GDM1 (cell line): ENCODE measurements at places on chromosomes 7 and 10.

GRCh38 chr10:119296703-119297102 is 89.3 kb downstream of the GRK5 start:
- no peak for DNase-seq

DNA sequence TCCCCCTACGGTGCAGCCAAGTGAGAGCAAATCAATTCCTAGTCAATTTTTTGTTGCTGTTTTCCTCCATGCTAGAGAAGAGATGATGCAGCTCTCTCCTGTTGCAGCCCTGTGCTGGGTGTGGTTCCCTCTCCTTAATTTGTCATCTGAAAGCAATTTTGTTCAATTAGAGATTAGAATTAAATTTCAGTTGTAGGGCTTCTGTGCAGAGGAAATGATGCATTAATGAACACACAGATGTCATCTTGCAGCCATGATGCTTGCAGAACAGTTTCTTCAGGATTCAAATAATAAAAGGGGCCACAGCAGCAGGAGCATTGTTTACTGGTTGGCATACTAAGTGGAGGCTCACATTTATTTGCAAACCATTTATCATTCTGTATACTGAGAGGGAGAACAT is 266.0 kb downstream of the AUTS2 start:
- DNase-seq = no peak

DNA sequence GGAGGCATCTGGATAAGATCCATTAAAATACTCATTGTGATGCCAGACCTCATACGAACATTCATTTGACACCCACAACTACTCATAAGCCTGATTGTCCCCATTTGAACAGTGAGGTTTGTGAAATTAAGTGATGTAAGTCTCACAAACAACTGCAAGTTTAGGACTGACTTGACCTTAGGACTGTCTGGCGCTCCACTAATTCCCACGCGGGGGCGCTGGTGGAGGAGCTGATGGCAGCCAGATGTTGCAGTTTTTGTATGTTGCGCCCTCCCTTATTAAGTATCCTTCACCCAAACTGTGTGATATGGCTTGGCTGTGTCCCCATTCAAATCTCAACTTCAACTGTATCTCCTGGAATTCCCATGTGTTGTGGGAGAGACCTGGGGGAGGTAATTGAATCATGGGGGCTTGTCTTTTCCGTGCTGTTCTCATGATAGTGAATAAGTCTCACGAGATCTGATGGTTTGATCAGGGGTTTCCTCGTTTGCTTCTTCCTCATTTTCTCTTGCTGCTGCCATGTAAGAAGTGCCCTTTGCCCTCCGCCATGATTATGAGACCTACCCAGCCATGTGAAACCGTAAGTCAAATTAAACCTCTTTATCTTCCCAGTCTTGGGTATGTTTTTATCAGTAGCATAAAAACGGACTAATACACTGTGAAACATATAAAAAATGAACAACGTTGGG is 20.3 kb upstream of the TIAL1 start:
- DNase-seq = no peak

- no peak for DNase-seq
These were observed 75.5 kb downstream of the CDK14 start for GRCh38 chr7:90671571-90671970.

GRCh38 chr7:76089865-76090475 is 42.1 kb downstream of the MDH2 start:
- DNase-seq = no peak

- DNase-seq = no peak
These were observed 24.4 kb downstream of the MTURN start for GRCh38 chr7:30159163-30159562.

DNA sequence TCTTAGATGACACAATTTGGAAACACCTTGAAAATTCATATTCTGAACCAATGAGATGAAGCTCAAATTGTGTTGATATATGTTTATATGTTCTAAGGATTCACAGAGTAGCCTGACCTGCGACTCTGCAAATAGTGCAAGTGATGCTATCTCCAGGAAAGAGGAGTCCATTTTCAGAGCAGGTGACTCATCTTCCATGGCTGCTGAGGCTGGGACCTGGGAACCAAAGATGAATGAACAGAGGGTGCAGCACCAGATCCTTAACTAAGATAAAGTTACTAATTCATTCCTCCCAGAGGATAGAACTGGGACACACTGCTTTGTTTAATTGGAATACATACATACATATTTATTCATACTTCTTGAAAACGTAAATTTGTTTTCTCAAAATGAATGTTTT is 240.6 kb upstream of the SEMA3C start:
- no peak for DNase-seq

DNA sequence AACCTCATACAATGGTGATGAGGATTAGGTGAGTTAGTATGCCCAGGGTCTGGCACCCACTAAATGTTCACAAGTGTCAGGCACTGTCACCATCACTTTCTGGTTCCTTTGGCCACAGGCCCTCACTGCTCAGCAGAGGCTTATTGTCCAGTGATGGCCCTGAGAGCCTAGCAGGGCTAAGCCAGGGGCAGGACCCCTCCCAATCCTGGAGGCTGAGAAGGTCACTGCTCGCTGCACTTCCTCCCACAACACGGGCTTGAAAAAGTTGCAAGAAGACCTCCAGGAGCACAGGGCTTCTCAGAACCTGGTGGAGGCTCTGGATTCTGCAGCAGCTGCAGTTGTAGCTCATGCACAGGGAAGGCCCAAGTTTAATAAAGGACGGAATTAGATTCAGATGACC is 48.1 kb downstream of the DRGX start:
- no peak for DNase-seq

DNA sequence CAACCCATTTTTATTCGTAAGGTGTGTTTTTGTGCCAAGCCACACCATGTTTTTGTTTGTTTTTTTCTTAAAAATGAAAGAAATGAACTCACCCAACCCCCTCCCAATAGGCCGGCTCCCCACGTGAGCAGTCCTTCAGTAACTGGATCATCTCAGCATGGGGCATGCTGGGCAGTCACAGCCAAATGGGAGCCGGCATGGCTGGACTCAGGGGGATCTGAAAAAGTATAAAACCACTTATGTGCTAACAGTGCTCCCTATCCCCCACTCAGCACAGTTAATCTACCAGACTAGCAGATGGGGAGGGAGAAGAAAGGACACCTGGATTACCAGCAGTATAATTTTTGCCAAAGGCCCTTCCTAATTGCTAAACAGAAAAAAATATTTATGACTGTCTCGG is 39.3 kb downstream of the BAZ1B start:
- DNase-seq = no peak

GRCh38 chr10:89203237-89203636 is 3.9 kb downstream of the CH25H start:
- DNase-seq = no peak

DNA sequence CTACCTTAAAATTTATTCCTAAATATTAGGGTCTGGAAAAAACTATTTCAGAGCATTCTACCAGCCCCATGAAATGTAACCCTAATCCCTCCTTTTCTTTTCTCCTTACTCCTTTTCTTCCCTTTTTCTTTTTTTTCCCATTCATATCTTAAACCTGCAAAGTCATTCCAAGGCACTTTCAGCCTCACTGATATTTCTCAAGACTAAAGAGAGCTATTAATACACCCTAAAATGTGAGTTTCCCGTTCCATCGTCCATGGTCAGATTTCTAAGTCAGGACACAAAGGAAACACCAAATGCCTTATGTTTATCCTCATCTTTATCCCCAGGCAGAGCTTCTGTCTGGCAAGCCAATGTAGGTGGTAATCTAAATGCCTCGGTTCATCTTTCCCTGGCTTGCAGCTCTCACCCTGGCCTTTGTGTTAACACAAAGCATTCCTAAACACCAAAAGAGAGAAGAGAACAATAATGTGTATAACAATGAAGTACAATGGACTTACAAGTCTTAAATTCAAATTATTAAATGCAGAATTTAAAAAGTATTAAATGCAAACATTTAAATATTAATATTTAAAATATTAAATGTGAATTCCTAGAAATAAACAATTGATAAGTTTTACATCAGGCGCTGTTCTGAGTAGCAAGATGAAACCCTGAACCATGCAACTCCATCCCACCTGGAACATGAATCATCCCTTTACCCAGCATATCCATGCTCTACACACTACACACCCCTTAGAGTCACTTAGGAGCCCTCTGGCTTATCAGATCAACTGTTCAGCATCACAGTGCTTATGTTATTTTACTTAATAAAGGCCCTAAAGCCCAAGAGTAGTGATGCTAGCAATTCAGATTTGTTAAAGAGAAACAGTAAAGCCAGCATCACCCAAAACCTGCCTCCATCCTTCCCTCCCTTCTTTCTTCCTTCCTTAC is 26.8 kb downstream of the MICU1 start:
- no peak for DNase-seq

DNA sequence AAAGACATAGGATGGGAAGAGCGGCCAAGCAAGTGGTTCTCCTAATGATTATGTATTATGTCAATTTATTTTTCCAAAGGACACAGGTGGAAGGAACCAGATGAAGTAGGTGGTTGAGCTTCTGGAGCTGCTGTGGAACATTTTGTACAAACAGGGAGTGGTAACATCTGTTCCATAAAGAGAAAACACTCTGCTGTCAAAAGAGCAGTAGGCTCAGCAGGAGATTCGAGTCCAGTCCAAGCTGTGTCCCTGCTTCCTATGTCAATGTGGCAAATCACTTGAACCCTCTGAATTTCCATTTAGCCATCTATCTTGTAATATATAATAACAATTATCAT is 448.0 kb upstream of the ANKRD30A start:
- no peak for DNase-seq

- no peak for DNase-seq
These were observed 57.1 kb downstream of the STK17A start for GRCh38 chr7:43639858-43640491.

GRCh38 chr7:136039577-136040345 is 62.6 kb upstream of the MTPN start:
- no peak for DNase-seq

- no peak for DNase-seq
These were observed 8.8 kb upstream of the CNPY1 start for GRCh38 chr7:155555116-155555695.

DNA sequence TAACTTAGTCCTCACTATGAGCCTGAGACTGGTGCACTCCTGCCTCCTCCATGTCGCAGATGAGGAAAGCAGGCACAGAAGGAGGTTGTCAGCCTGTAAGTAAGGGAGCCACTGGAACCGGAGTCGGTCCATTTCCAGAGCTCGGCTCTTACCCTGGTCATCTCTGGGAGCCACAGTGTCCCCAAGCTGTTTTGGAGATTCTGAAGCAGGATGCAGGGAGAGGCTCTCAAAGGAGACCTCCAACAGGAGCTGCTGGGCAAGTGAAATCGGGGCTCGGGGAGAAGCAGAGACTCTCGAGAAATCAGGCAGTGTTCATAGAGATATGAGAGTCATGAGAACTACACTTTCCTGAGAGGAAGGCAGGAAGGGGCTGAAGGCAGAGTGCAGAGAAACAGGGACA is 39.0 kb downstream of the VSTM4 start:
- DNase-seq = no peak
